ENCODE measurements at places on chromosomes 13 and 19.

DNA sequence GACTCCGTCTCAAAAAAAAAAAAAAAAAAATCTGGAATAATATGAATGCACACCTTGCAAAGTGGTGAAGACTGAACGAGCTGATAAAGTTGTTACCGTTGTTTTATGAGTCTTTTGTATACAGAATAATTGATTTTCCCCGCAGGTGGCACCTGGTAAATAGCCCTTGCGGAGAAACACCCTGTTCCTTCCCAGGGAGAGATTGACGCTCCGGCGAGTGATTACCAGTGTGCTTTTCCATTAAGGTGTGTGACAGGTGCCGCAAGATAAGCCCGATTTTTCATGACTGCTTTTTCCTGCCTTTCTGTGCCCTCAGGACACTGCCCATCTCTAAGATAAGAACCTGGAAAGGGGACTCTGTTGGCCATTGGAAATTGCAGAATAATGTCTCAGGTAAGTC is 943 bp downstream of the ZNF302 start:
- no peak for DNase-seq

GRCh38 chr13:113378825-113379224 is 14.9 kb upstream of the GRTP1 start:
- DNase-seq = no peak

GRCh38 chr13:28728642-28729041 is 9.9 kb upstream of the SLC46A3 start:
- DNase-seq = no peak

- no peak for DNase-seq
These were observed 365.7 kb upstream of the KLHL1 start for GRCh38 chr13:70473907-70474306.

DNA sequence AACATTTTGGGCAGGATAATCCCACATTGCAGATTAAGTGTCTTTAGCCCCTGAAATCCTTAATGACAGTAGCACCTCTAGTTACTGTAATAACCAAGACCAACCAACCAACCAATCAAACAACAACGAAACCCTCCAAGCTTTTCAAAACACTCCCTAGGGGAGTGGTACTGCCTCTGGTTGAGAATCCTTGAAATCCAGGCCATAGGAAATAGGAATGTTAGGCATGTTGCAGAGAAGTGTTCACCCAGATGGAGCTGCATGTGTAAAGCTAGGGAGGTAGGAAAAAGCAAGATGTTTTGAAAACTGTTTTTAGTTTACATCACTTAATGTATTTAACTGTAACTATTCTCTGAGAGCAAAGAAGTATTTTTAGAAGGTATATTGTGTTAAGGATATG is 4.5 kb downstream of the LACC1 start:
- no peak for DNase-seq

- no peak for DNase-seq
These were observed 414.7 kb downstream of the KCTD12 start for GRCh38 chr13:76471486-76471885.

- no peak for DNase-seq
These were observed 259.5 kb downstream of the NHLRC3 start for GRCh38 chr13:39297664-39298171.

- no peak for DNase-seq
These were observed 18.6 kb upstream of the TIMM44 start for GRCh38 chr19:7961920-7962626.

GRCh38 chr13:52847682-52848432 is 583 bp downstream of the PCDH8 start:
- DNase-seq = no peak

DNA sequence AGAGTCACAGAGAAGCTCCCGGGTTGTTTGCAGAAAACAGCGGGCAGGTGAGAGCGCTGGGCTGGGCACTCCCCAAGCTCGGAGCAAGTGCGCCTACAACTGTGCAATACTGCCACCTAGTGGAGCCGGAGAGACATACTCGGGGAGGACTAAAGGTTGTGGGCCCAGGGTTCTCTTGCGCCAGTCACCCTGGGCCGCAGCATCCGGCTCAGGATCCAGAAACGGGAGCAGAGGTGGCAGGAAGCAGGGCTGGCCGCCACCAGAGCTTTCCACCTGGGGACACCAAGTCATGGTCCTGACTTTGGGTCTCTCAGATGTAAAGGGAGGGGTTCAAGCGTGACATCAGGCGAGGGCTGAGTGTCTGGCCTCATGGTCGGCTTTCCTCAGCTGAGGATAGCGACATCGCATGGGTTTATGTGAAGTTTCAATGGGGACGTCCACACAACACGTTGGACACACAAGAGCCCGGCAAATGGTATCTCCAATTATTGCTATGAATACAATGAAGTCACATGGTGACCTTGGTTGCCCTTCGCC is 11.2 kb upstream of the KLK4 start:
- DNase-seq = peak; percentile 66

- DNase-seq = no peak
These were observed 65.2 kb downstream of the COLGALT1 start for GRCh38 chr19:17620696-17621095.

- DNase-seq = no peak
These were observed 30.0 kb upstream of the NCCRP1 start for GRCh38 chr19:39166571-39167391.

DNA sequence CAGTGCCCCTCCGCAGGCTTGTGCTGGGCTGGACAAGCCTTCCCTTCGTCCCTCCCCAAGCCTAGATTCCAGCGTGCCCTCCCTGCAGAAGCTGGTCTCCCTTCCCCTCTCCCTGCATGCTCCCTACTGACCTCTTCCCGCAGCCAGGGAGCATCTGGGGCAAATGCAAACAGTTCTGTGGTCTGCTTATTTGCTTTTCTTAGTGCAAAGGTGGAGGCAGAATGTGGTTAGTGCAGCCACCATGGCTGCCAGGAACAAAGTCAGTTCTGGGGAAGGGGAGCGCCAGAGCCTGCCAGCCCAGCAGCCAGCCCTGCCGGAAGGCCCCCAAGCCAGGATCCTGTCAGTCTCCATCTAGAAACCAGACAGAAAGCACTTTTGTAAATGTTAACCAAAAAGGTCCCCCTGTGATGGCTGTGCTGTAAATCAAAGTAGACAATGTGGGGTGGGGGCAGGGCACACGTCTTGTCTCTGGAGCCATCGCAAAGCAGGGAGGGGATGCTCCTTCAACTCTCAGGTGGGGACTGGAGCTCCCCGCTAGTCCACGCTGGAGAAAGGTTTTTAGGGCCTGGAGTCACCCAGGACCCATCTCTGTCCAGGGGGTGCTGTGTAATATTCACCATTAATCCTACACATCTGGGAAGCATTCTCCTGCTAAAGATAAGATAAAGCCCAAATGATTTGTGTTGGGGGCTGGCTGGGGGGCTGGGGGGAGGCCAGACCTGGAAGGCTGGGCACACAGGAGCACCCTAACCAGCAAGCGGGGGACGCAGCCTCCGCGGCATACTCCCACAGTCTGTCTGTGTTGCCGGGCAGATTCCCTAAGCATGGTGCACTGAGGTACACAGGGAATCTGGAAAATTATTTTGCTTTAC is 30.9 kb downstream of the SERP2 start:
- no peak for DNase-seq

- DNase-seq = no peak
These were observed 67.0 kb upstream of the SERP2 start for GRCh38 chr13:44306371-44307192.

DNA sequence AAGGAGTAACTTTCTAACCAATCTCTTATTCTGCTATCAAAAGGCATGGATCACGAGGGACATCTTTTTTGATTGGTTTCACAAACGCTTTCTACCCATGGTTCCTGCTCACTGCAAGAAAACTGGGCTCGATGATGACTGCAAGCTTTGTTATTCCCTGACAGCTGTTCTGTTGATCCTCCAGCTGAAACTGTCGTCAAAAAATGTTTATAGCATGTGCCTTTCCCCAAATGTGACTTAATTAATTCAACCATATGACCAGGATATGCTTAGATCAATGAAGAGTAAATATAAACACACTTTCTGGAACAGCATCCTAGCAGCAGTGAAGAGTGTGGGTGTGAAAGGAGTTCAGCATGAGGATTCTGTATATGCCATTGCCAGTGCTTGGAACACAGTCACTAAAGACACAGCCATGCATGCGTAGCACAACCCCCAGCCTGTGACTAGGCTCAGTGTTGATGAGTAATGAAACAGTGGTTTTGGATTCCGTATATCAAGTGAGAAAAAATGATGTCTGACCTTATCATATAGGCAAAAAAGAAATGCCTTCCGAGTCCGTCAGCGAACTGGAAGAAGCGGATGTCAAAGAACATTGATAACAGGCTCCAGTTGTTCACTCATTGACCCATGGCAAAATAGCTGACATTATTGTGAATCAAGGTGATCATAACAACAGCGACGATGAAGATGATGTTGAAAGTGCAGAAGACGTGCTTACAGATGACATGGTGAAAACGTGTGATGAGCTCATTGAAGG is 347.4 kb downstream of the FGF9 start:
- no peak for DNase-seq

GRCh38 chr19:15837221-15837731 is 21.8 kb upstream of the OR10H1 start:
- no peak for DNase-seq

DNA sequence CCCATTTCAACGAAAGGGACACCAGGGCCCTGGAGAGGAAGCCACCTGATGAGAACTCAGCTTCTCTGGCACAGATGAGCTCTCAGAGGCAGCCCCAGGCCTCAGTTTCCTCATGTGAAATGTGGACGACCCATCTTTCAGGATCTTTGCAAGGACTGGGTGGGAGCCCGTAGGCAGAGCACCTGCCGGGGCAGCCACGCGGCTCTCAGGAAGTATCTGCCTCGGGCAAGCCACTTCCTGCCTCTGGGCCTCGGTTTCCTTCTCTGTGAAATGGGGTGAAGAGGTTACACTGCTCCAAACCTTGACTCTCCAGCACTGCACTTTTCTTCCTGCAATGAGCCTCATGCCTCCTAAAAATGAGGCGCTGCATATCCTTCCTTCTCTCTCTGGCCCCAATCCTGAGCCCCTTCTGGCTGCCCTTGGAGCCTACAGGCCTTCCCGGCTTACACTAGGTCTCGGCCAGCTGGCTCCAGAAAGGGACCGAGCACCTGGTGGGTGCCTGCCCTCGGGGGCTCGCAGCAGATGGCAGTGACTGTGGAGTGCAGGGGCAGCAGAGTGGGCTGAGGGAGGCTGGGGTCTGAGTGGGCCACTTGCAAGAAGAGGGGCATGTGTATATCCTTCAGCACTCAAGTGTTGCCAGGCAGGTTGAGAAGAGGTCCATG is 3.5 kb downstream of the SSBP4 start:
- no peak for DNase-seq

DNA sequence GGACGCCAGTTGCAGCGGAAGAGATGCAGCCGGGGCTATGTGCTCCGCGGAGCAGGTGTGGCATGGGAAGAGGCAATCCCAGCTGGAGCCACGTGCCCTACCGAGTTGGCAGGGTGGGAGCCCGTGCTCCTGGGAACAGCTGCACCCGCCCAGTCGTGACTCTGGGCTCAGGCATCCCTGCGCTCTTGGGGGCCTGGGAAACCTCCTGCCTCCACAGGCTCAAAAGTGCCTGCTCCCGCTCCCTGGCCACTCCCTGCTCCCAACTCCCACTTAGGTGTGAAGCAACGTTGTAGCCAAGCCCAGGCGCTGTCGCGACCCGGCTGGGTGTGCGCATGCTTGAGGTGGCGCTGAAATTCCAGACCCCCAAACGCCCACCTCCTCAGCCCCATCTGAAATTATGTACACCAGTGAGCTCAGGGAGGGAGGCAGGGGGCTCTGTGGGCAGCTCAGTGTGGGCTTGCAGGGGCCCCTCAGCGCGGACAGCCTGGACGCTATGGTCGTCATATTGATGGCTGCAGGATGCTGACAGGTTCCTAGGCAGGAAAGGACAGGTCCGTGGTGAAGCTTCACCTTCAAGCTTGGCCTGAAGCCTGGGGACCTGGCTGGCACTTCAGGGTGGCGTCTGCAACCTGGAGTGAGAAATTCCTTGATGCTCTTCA is 429.9 kb downstream of the SLITRK1 start:
- no peak for DNase-seq

GRCh38 chr19:23365222-23365621 is 30.0 kb downstream of the ZNF91 start:
- no peak for DNase-seq

- DNase-seq = no peak
These were observed 692.0 kb upstream of the SLC10A2 start for GRCh38 chr13:103758222-103758621.

Data from stimulated activated CD4-positive, alpha-beta T cell treated with anti-CD3 and anti-CD28 coated beads, Interleukin-4, amount 100 ng/mL, for 4 hours (primary cell).